ENCODE measurements at places on chromosomes 6 and 20. TPM values are rescaled to one million over a fixed set of nuclear protein-coding genes. Genes with fewer than 3 reads are reported as not detected.

The PRPH2 gene
- total RNA-seq, result 0.06 TPM

DNA sequence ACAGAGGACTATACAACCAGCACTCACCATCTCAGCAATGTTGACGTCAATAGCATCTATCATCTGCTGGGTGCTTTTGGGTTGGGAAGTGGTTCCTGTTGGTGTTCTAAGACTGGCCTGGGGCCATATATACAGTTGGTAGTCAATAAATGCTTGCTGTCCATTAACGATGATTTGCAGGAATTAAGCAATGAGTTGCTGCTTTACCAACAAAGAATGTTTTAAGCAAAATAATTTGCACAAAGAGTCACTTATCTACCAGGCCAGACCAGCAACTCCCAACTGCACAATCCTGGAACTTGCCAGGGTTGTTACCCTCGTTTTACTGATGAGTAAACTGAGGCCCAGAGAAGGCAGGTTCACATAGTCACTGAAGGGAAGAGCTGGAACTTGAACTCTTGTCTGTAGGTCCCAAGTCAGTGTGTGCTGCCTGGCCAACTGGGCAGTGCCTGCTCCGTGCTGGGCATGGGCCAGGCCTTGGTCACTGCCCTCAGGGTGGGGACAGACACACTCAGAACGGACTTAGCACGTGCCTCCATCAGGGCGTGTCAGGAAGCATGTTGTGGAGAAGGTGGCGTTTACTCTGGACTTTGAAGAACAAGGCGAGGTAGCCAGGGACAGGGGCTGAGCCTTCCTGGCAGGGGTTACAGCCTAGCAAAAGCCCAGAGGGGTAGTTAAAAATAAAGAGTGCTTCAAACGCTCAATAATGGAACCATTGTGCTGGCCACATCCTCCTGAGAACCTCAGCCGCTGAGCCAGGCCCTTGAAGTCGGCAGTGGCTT is 2.5 kb upstream of the SRC start:
- no peak overlapping the region for H3K4me3 ChIP-seq
- H3K27me3 ChIP-seq, result no peaks in the 10 kb centered on the region
- H3K36me3 ChIP-seq, result no peaks in the 10 kb centered on the region
- H3K4me1 ChIP-seq, result peaks cover 9% of the 10 kb centered on the region
- DNase-seq, result no peak
- no peak overlapping the region for H3K27ac ChIP-seq

DNA sequence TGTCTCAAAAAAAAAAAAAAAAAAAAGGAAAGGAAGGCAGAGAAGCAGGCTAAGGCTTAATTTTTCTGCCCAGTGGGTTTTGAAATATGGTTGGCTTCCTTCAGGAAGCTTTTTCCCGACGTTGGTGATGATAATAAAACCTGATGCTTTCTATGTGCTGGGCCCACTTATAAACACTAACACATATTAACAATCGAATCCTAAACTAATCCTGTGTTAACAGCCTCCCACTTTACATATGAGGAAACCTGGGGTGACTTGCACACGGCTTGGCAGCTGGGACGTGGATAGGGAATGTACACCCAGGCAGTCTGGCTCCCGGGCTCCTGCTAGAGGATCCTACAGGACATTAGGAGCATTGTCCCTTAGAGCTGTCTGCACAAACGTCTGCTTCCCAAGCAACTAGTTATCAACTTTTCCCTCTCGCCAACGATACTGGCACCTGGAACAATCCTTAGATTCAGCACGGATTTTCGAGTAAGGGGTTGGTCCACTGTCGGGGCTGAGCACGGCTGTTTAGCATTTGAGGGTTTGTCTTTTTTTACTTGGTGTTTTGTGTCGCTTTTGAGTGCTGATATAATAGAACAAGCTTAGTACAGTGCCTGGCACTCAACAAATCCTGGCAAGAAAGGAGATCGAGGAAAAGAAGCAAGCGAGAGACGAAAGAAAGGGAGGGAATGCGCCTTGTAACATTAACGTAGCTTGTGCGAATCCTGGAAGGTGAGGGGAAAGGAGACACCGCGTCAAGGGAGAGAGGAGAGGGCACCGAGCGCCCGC is 622 bp upstream of the KIZ start:
- H3K36me3 ChIP-seq, result no peaks in the 10 kb centered on the region
- peaks cover 14% of the 10 kb centered on the region for H3K4me1 ChIP-seq
- peak overlapping the region; percentile 51 for H3K4me3 ChIP-seq
- H3K27me3 ChIP-seq, result no peaks in the 10 kb centered on the region
- H3K27ac ChIP-seq, result no peak overlapping the region

DNA sequence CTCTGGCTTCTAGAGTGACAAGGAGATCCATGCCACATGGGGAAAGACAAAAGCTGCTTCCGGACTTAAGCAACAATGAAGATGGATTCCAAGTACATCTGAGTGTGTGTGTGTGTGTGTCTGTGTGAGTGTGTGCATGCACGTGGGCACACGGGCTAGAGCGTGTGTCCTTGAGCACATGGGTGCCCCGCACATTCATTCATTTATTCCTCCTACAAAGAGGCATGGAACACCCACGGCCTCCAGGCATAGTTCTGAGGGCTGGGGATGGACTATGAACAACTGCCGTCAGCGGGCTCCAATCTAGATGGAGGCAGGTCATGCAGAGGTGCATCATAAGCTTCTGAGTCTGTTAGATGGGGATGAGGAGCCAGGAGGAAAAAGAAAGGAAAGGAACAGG is 49.1 kb downstream of the GRM4 start:
- H3K4me1 ChIP-seq, result peaks cover 6% of the 10 kb centered on the region
- H3K4me3 ChIP-seq, result no peak overlapping the region
- H3K27me3 ChIP-seq, result no peaks in the 10 kb centered on the region
- H3K27ac ChIP-seq, result no peak overlapping the region
- DNase-seq, result no peak

The C6orf58 gene
- not detected for total RNA-seq

The GSTA2 gene
- not detected for total RNA-seq

The CRISP3 gene
- not detected for total RNA-seq

The MUCL3 gene
- total RNA-seq, result 0.03 TPM

DNA sequence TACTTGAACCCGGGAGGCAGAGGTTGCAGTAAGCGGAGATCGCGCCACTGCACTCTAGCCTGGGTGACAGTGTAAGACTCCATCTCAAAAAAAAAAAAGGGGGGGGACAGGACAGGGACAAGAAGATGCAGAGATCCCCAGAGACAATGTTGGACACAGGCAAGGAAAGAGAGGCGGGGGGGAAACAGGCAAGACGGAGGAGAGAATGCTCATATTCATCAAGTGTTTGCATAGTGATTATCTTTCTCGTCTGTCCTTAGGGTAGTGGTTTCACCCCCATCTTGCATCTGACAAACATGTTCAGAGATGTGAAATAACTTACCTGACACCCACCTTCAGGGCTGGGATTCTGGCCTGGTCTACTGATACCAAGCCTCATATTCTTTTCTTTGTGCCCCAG is 29.0 kb downstream of the CHMP4B start:
- H3K4me1 ChIP-seq, result peaks cover 7% of the 10 kb centered on the region
- H3K27ac ChIP-seq, result no peak overlapping the region
- no peaks in the 10 kb centered on the region for H3K27me3 ChIP-seq
- no peak for DNase-seq
- no peak overlapping the region for H3K4me3 ChIP-seq

The C4B gene
- total RNA-seq, result 0.30 TPM

GRCh38 chr6:150638765-150639164 is 39.1 kb downstream of the PLEKHG1 start:
- H3K4me1 ChIP-seq, result no peaks in the 10 kb centered on the region
- no peak overlapping the region for H3K4me3 ChIP-seq
- no peak for DNase-seq
- H3K36me3 ChIP-seq, result no peaks in the 10 kb centered on the region
- no peaks in the 10 kb centered on the region for H3K27me3 ChIP-seq
